ENCODE measurements at places on chromosomes 11 and 22. TPM values are rescaled to one million over a fixed set of nuclear protein-coding genes. Genes with fewer than 3 reads are reported as not detected.

DNA sequence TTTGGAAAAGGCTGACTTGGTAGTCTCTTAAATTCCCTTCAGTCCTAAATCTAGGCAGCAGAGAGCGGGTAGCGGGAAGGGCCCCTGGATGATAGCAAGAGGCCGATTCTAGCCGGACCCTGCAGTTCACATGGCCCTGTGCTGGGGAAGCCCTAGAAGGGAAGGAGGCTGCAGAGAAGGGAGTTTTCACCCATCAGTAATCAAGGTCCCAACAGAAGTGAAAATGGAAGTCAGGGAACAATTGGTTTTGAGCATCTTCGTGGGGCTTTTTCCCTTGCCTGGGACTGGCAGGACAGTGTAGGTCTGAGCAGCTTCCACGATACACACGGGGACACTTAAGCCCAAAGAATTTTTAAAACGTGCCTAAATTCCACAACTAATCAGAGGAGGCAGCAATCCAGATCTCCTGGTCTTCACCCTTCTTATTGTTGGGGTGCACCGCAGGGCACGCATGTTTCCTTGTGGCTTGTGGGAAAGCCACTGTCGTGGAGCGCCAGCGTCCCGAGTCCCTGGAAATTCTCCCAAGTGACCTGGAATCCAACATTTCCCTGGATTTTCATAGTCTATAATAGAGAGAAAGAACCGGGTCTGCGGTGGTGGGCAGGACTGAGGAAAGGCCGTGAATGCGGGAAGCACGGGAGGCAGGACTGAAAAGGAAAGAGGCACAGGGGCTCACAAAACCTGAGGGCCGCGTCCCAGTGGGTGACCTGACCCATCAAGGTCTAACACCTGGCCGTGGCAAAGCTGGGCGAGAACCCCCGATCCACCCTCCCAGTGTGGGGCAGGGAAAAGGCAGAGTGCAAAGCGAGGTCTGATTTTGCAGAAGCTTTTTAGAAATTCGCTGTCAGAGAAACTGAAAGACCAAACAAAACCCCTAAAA is 846 bp upstream of the OAF start:
- H3K36me3 ChIP-seq, result peaks cover 12% of the 10 kb centered on the region
- H3K4me3 ChIP-seq, result peak overlapping the region; percentile 74
- H3K4me1 ChIP-seq, result peaks cover 71% of the 10 kb centered on the region
- peak overlapping the region; percentile 83 for H3K27ac ChIP-seq
- peak; percentile 39 for DNase-seq
- no peaks in the 10 kb centered on the region for H3K27me3 ChIP-seq

GRCh38 chr22:27670701-27671412 is 130.7 kb downstream of the MN1 start:
- H3K27me3 ChIP-seq, result no peaks in the 10 kb centered on the region
- H3K4me3 ChIP-seq, result no peak overlapping the region
- peak; percentile 47 for DNase-seq
- H3K4me1 ChIP-seq, result peaks cover 37% of the 10 kb centered on the region

DNA sequence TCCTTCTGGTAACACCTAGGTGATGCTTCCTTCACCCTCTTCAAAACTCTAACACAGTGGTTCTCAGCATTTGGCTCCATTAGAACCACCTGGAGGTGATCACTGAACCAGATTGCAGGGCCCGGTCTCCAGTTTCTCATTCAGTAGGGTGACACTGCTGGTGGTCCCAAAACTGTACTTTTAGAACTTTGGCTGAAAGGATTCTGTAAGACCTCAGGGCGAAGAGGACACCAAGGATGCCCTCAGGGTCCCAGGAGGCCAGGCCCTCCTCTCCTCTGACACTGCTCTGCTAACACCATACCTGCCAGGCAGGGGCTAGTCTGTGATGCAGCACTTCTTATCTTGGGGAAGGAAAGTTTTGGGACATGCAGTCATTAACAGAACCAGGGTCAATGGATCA is 9.0 kb downstream of the VSTM5 start:
- no peaks in the 10 kb centered on the region for H3K27me3 ChIP-seq
- H3K4me1 ChIP-seq, result no peaks in the 10 kb centered on the region
- no peak overlapping the region for H3K4me3 ChIP-seq
- H3K36me3 ChIP-seq, result no peaks in the 10 kb centered on the region

GRCh38 chr11:121578251-121578976 is 125.6 kb upstream of the SORL1-AS1 start:
- peak overlapping the region; percentile 68 for H3K27ac ChIP-seq
- DNase-seq, result peak; percentile 72
- peaks cover 63% of the 10 kb centered on the region for H3K4me1 ChIP-seq

DNA sequence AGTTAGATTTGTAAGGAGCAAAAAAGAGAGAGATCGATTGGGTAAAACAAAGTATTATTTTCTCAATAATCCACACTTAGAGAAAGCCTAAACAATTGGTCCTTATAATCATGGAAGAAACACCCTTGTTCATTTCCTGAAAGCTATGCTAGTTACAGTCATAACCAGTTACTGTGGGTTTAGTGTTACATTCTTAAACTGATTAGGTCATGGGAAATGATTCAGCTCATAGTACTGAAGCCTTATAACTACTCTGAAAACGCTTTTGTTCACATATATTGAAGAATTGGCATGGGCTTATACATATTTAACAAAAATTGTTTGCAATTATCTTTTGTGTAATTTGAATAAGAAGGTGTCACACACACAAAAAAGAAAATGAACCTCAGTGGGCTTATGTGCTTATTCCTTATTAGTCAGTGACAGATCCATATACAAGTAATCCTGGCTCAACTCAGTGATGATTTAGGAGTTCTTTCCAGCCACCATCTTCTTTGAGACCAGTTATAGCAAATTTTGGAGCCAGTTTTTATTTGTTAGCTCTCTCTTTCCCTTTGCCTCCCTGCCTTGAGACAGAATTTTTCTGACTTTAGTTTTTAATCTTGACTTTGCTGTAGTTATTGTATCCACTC is 198.5 kb upstream of the CTSC start:
- no peak for DNase-seq
- H3K27ac ChIP-seq, result no peak overlapping the region
- no peaks in the 10 kb centered on the region for H3K4me1 ChIP-seq
- H3K4me3 ChIP-seq, result no peak overlapping the region

- H3K27me3 ChIP-seq, result no peaks in the 10 kb centered on the region
- no peak for DNase-seq
- peaks cover 90% of the 10 kb centered on the region for H3K36me3 ChIP-seq
- no peak overlapping the region for H3K27ac ChIP-seq
Measured at GRCh38 chr11:72824020-72824419, 9.8 kb downstream of the ATG16L2 start.

GRCh38 chr22:20222764-20223420 is 45.2 kb downstream of the RTN4R start:
- H3K36me3 ChIP-seq, result no peaks in the 10 kb centered on the region
- no peak overlapping the region for H3K4me3 ChIP-seq
- no peaks in the 10 kb centered on the region for H3K27me3 ChIP-seq
- H3K4me1 ChIP-seq, result no peaks in the 10 kb centered on the region
- no peak for DNase-seq

GRCh38 chr11:121431820-121432526 is 20.1 kb upstream of the SORL1 start:
- no peaks in the 10 kb centered on the region for H3K36me3 ChIP-seq
- H3K4me1 ChIP-seq, result peaks cover 56% of the 10 kb centered on the region
- H3K4me3 ChIP-seq, result no peak overlapping the region
- no peaks in the 10 kb centered on the region for H3K27me3 ChIP-seq

FGF19 gene
- not detected for polyA plus RNA-seq

- no peaks in the 10 kb centered on the region for H3K36me3 ChIP-seq
- H3K4me3 ChIP-seq, result no peak overlapping the region
- no peak for DNase-seq
- no peaks in the 10 kb centered on the region for H3K27me3 ChIP-seq
- H3K4me1 ChIP-seq, result no peaks in the 10 kb centered on the region
- H3K27ac ChIP-seq, result no peak overlapping the region
Measured at GRCh38 chr11:123150882-123151281, 44.2 kb downstream of the CLMP start.

DNA sequence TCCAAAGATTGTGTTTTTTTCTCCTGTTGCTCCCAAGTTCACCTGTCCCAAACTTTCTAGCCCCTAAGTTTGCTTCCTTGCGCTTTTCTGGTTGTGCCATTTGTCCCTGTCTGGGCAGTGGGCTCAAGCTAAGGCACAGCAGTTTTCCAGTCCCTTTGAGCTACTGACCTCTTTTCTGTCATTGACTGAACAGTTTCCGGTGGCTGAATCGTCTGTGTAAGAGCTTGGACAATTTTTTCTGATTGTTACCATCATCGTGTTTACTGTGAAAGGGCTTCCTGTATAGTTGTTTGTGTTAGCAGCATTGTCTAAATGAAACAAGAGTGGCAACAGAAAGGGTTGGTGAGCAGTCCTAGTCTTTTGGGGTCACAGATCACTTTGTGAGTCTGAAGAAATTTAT is 49.8 kb downstream of the BMAL1 start:
- H3K27me3 ChIP-seq, result no peaks in the 10 kb centered on the region
- DNase-seq, result no peak
- H3K4me3 ChIP-seq, result no peak overlapping the region
- H3K27ac ChIP-seq, result no peak overlapping the region

GRCh38 chr11:65425971-65426838 is 3.6 kb downstream of the NEAT1 start:
- peaks cover 14% of the 10 kb centered on the region for H3K36me3 ChIP-seq
- peak overlapping the region; percentile 86 for H3K4me3 ChIP-seq
- DNase-seq, result peak; percentile 98
- H3K27me3 ChIP-seq, result no peaks in the 10 kb centered on the region

DNA sequence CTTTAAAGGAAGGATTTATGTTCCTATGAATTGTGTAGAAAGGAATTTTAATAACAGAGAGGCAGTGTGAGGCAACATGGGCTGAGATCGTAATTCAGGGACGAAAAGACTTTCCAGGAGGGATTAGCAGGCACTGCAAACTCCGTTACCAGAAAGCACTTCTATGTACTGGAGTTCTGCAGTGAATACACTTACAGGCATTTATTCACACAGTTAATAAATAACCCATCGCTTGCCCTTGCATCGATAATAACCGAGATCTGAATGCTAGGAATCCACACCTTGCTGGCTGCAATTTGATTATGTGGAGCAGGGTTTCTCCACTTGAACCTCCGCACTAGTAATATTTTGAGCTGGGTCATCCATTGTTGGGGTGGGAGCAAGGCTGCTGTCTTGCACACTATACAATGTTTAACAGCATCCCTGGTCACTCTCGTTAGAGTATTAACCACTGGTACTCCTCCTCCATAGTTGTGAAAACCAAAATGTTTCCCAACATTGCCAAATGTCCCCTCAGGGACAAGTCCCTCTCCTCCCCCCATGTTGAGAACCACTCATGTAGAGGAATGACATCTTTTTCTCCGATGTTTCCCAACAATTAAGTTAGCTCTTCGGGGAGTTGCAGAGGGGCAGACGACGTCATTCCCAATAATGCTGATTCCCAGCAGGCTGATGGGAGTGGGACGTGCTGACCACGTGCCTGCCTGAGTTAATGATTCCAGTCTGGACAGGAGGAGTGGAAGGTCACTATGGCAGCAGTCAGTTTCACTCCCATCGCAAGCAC is 99.5 kb downstream of the SNX19 start:
- no peak overlapping the region for H3K27ac ChIP-seq
- H3K4me3 ChIP-seq, result no peak overlapping the region
- no peaks in the 10 kb centered on the region for H3K36me3 ChIP-seq
- H3K27me3 ChIP-seq, result no peaks in the 10 kb centered on the region

LARGE2 gene
- not detected for polyA plus RNA-seq

PTPRJ gene
- 14.6 TPM for polyA plus RNA-seq

NCF4 gene
- polyA plus RNA-seq, result 209 TPM

ZNRD2 gene
- polyA plus RNA-seq, result 48.5 TPM

PSMD13 gene
- 218 TPM for polyA plus RNA-seq

- no peak overlapping the region for H3K27ac ChIP-seq
- H3K36me3 ChIP-seq, result no peaks in the 10 kb centered on the region
- H3K4me1 ChIP-seq, result no peaks in the 10 kb centered on the region
- no peak for DNase-seq
Measured at GRCh38 chr11:103779054-103779453, 257.4 kb upstream of the DDI1 start.

DNA sequence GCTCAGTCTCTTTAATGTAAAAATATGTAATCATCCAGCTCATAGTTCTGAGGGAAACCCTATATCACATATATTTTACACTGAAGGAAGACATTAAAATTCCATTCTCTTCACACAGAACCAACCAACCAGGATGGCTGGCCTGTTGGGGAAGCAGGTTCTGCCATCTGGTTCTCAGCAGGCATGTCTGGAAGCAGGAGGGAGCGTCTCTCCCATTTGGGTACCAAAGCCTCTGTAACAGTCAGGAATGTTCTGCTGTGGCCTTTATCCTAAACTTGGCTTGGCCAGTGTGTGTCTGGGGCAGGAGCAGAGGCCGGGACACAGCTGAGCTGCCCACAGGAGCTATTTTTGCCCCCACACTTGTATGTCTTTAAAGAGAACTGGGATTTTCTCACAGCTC is 29.2 kb downstream of the SGSM3 start:
- H3K4me3 ChIP-seq, result no peak overlapping the region
- no peak for DNase-seq

GRCh38 chr11:105334025-105334714 is 194.6 kb upstream of the CARD18 start:
- DNase-seq, result no peak
- H3K36me3 ChIP-seq, result no peaks in the 10 kb centered on the region
- no peak overlapping the region for H3K4me3 ChIP-seq
- no peak overlapping the region for H3K27ac ChIP-seq
- no peaks in the 10 kb centered on the region for H3K4me1 ChIP-seq

- H3K4me1 ChIP-seq, result no peaks in the 10 kb centered on the region
- DNase-seq, result no peak
- H3K36me3 ChIP-seq, result no peaks in the 10 kb centered on the region
- H3K27ac ChIP-seq, result no peak overlapping the region
- peaks cover 2% of the 10 kb centered on the region for H3K27me3 ChIP-seq
- no peak overlapping the region for H3K4me3 ChIP-seq
Measured at GRCh38 chr22:27284324-27284723, 517.2 kb downstream of the MN1 start.

PKNOX2 gene
- polyA plus RNA-seq, result not detected

C11orf52 gene
- not detected for polyA plus RNA-seq

GRCh38 chr11:95404370-95404769 is 173.4 kb upstream of the SESN3 start:
- H3K27ac ChIP-seq, result no peak overlapping the region
- H3K4me3 ChIP-seq, result no peak overlapping the region
- H3K36me3 ChIP-seq, result no peaks in the 10 kb centered on the region
- no peaks in the 10 kb centered on the region for H3K4me1 ChIP-seq
- H3K27me3 ChIP-seq, result no peaks in the 10 kb centered on the region

DNA sequence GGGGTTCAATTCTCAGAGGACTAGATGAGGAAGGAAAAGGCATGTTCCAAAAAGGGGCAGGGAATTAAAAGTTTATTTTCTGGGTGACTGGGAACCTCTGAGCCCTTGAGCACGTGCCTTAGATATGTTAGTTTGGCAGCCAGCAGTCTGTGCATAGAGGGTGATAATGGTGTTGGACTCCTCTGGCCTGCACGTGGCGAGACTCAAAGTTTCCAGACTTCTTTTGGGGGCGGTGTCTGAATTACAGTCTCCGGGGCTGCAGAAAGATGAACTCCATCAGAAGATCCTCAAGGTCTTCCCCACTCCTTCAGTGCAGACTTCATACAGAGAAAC is 861 bp upstream of the ZNRF3 start:
- H3K27me3 ChIP-seq, result peaks cover 16% of the 10 kb centered on the region
- peaks cover 17% of the 10 kb centered on the region for H3K4me1 ChIP-seq
- no peaks in the 10 kb centered on the region for H3K36me3 ChIP-seq

All from CD14-positive monocyte (primary cell).